ENCODE measurements at places on chromosomes 12 and 14.

DNA sequence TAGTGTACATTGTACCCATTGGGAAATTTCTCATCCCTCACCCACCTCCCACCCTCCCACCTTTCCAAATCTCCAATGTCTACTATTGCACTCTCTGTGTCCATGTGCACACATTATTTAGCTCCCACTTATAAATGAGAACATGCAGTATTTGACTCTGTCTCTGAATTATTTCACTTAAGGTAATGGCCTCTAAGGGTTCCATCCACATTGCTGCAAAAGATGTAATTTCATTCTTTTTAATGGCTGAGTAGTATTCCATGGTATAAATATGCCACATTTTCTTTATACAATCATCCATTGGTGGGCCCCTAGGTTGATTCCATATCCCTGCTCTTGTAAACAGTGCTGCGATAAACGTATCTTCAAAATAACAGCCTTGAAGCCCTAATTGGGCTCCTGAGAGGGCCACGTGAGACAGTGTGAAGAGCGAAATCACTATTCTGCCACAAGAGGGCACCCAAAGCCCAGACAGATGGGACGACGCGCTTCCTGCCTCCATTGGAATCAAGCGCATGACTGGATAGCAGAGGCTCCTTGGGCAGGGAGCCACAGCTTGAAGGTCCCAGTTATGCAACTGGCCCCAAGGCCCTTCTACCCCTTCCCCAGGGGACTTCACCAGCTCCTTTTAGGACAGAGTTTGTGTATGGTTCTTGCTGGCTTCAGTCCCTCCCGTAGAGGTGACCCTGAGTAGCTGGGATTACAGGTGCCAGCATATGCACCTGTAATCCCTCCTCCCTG, 21.3 kb upstream of the CD27 start:
- peak; percentile 83 for DNase-seq

DNA sequence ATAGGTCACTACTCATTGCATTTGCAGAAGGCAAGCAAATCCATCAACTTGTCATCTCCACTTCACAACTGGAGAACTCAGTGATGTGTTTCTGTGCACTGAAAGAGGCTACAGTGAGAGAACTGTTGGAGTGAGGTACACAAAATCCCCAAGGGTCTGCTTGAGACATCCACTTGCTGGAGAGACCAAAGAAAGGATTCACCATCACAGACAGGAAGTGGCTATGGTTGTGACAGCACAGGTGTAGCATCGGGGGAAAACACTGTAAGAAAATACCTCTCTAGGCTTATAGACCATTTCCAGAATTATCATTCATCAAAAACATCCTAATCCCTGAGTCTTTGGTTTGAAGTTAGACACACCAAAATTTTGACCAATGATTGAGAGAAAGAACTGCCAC, 201.3 kb upstream of the OR4E1 start:
- no peak for DNase-seq

DNA sequence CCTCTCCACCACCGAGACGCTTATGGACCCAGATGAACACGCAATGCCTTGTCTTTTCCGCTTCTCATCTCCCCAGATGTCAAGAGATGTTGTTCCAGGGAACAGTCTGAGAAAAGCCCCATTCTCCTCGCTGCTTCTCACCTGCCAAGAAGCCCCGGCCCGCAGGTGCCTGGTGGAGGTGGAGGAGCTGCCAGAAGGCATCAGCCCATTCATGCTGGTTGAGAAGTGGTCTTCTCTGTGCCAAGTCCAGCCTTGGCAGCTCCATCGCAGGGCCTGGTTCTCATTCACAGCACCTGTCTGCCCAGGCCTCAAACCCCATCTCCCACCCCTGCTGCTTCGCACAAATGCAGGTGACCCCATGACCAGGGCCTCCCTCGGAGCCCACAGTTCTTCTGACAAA, 42.3 kb upstream of the TMEM263 start:
- no peak for DNase-seq

DNA sequence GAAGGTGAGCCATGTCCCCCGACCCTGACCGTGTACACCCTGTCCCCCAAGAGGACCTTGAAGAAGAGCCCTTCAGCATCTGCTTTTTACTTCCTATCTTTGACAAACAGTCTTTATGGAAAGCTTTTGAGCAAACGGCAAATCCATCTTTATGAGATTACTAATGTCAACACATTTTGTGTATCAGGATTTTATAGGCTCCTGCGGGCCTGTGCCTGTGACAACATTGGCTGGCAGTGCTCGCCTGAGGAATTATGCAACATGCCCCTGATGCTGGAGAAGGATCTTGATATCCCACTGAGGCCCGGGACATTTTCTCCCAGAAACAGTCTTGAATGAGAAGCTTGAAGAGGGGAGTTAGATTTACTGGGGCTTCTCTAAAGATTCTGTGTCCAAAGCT, 416.5 kb downstream of the NRXN3 start:
- DNase-seq, result no peak

DNA sequence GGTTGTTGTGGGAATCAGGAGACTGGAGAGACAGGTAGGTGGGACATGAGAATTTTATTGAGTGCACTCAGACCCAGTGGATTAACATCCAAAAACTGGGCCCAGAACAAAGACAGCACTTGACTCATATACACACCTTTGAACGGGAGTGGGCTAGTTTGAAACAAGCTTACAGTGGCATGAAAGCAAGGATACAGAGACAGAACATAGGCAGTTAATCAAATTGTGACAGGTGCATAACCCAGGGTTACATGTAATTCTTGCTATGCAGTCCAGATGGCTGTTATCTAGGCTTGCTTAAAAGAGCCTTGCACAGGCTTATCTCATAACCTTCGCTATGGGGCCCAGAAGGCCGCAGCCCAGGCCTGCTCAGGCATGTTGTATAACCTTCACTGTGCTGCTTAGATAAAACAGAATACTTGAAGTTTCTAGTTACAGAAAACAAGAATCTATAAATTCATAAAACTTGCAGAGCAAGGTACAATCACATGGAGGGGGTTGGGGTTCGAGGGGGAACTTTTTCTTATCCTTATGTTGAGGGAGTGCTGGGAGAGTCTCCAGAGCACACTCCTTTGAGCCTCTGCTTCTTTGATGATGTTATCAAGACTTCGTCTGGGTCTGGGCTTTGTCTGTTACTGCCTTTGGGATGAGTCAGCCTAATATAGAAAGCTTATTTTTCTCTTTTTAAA, 81.7 kb downstream of the TNFAIP2 start:
- DNase-seq, result no peak

All from stimulated activated CD4-positive, alpha-beta T cell treated with anti-CD3 and anti-CD28 coated beads, Interleukin-4, amount 100 ng/mL, for 24 hours (primary cell).